Naive thymus-derived CD8-positive, alpha-beta T cell (primary cell): ENCODE measurements at places on chromosomes 2 and 18. TPM values are rescaled to one million over a fixed set of nuclear protein-coding genes. Genes with fewer than 3 reads are reported as not detected.

DNA sequence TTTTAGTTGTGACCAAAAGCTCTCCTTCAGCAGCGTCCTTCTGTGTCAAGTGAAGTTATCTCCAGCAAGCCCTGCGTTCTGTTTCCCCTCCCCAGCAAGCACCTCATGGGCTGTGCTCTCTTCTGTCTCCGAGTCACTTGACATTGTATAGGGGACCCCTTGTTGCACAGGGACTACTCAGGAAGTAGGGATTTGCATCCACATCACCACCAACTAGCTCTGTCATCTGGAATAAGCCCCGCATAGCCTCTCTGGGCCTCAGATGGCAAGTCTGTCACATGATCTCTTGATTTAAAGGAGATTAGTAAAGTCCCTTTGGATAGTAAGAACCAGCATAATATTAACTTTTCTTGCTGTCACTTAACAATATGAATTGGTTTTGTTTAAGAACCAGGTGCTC, 32.0 kb upstream of the STPG4 start:
- no peak overlapping the region for H3K27ac ChIP-seq
- peaks cover 8% of the 10 kb centered on the region for H3K27me3 ChIP-seq
- no peak overlapping the region for H3K4me3 ChIP-seq
- no peaks in the 10 kb centered on the region for H3K4me1 ChIP-seq

GRCh38 chr2:201344663-201345366, 12.3 kb downstream of the FLACC1 start:
- H3K4me1 ChIP-seq: peaks cover 6% of the 10 kb centered on the region
- no peak overlapping the region for H3K4me3 ChIP-seq
- no peak for DNase-seq
- no peaks in the 10 kb centered on the region for H3K27me3 ChIP-seq

DNA sequence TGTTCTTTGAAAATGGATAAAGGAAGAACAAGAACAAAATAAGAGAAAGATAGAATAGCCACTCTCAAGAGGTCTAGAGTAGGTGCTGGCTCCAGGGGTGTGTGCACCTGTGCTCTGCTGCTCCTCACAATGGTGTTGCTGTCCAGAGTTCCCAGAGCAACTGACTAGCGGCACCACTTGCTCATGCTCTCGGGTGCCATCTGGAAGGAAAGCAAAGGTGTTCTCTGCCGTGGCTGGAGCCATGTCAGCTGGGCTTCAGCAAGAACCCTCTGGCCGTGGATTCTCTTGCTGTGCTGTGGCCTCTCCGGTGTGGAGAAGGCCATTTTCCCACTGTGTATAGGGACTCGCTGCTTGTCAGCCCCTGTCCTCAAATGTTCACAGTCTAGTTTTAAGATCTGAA, 114.6 kb upstream of the TEX51 start:
- H3K36me3 ChIP-seq: no peaks in the 10 kb centered on the region
- H3K4me3 ChIP-seq: no peak overlapping the region
- peaks cover 9% of the 10 kb centered on the region for H3K27me3 ChIP-seq
- no peak overlapping the region for H3K27ac ChIP-seq

- no peak overlapping the region for H3K27ac ChIP-seq
- H3K36me3 ChIP-seq: no peaks in the 10 kb centered on the region
- no peak for DNase-seq
- no peak overlapping the region for H3K4me3 ChIP-seq
These were observed 5.3 kb upstream of the SP3 start for GRCh38 chr2:173970516-173970924.

DNA sequence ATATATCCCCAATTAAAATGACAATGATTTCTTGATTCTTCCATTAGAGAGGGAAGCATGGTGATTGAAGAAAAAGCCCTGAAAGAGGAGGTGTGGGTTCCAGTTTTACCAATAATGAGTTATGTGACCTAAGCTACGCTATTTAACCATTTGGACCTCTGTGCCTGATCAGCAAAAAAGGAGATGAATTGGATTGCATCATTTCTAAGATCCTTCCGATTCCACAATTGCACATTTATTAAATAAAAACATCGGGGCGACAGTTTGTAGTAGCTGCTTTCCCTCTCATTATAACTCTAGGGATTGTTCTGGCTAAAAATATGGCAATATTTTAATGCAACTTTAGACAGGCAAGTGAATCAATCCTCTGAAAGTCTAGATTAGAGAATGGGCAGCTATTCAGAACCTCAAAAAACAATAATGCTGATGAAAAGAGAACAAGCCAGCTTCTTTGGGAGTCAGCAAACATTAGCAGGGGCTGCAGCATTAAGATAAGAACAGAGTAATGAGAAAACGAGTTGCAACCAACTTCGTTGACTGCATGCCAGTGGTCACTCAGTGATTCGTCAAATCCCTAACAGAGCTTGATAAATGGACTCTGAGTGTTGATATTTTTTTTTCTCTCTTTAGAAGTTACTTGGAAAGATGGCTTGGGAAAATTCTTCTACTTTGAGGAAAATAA, 301.2 kb downstream of the AGPS start:
- no peaks in the 10 kb centered on the region for H3K36me3 ChIP-seq
- H3K4me3 ChIP-seq: no peak overlapping the region
- H3K27me3 ChIP-seq: peaks cover 12% of the 10 kb centered on the region
- no peak for DNase-seq
- H3K4me1 ChIP-seq: no peaks in the 10 kb centered on the region

DNA sequence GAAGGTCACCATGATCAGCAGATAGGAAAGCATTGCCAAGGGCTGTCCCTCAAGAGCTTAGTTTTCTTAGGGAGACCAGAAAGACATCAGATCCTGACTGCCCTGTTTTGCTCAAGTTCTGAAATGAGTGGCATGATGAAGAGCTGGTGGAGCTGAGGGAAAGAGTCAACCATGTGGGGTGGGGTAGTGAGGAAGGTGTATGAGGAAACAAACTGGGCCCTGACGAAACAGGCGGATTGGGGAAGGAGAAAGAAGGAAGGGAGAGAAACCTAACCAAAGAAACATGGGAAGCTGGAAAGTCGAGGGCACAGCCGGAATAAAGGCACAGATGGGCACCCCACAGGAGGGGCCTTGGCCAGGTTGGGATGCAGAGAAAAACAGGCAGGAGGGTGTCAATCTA, 8.0 kb downstream of the TGOLN2 start:
- DNase-seq: no peak
- H3K4me1 ChIP-seq: peaks cover 50% of the 10 kb centered on the region
- H3K27me3 ChIP-seq: no peaks in the 10 kb centered on the region

DNA sequence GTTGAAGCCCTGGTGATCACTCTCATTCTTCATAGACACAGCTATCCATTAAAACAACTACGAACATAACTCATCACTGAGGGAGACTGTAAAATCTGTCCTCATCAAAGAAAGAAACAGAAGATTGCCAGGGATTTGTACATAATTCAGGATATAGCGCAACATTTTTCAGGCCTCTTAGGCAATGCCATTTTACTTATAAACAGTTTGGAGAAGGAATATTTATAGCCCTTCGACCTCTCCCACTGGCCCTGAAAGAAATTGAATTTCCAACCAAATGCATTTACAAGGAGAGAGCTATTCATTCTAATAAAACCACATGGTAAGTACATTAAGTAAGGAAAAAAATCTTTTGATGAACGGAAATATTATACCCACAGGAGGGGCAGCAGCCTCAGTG, 295.0 kb downstream of the RAD51AP2 start:
- no peak for DNase-seq
- H3K27ac ChIP-seq: no peak overlapping the region
- H3K27me3 ChIP-seq: no peaks in the 10 kb centered on the region
- no peaks in the 10 kb centered on the region for H3K36me3 ChIP-seq

GRCh38 chr18:79524181-79525078, 128.7 kb downstream of the NFATC1 start:
- peak overlapping the region; percentile 79 for H3K4me3 ChIP-seq
- peaks cover 23% of the 10 kb centered on the region for H3K36me3 ChIP-seq
- H3K27me3 ChIP-seq: no peaks in the 10 kb centered on the region

GRCh38 chr2:170455617-170456426, 259.3 kb upstream of the SP5 start:
- H3K27ac ChIP-seq: no peak overlapping the region
- H3K4me1 ChIP-seq: no peaks in the 10 kb centered on the region
- H3K4me3 ChIP-seq: no peak overlapping the region
- no peak for DNase-seq

GRCh38 chr18:68533641-68534040, 181.3 kb downstream of the TMX3 start:
- H3K4me3 ChIP-seq: no peak overlapping the region
- H3K4me1 ChIP-seq: peaks cover 6% of the 10 kb centered on the region

DNA sequence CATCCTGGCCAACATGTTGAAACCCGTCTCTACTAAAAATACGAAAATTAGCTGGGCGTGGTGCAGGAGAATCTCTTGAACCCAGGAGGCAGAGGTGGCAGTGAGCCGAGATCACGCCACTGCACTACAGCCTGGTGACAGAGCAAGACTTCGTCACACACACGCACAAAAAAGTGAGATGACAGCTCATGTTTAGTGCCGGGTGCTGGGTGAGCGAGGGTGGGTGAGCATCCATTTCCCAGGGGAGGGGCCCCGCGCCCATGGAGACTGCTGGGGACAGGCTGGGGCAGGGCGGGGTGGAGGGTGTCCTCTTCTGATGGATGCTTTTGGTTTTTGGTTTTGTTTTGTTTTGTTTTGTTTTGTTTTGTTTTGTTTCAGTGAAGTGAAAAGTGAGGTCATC, 206.5 kb downstream of the GBX2 start:
- no peaks in the 10 kb centered on the region for H3K36me3 ChIP-seq
- no peak for DNase-seq
- H3K27ac ChIP-seq: no peak overlapping the region
- no peak overlapping the region for H3K4me3 ChIP-seq

GRCh38 chr18:37426586-37426985, 139.0 kb downstream of the CELF4 start:
- no peaks in the 10 kb centered on the region for H3K27me3 ChIP-seq
- H3K36me3 ChIP-seq: no peaks in the 10 kb centered on the region
- H3K4me1 ChIP-seq: no peaks in the 10 kb centered on the region
- no peak overlapping the region for H3K27ac ChIP-seq

- no peaks in the 10 kb centered on the region for H3K36me3 ChIP-seq
- no peaks in the 10 kb centered on the region for H3K27me3 ChIP-seq
- no peak for DNase-seq
- no peak overlapping the region for H3K4me3 ChIP-seq
These were observed 185.4 kb downstream of the SNTG2 start for GRCh38 chr2:1136067-1136466.

- peaks cover 36% of the 10 kb centered on the region for H3K36me3 ChIP-seq
- no peaks in the 10 kb centered on the region for H3K27me3 ChIP-seq
- DNase-seq: no peak
- peaks cover 7% of the 10 kb centered on the region for H3K4me1 ChIP-seq
- no peak overlapping the region for H3K27ac ChIP-seq
These were observed 38.2 kb upstream of the MCM6 start for GRCh38 chr2:135914485-135914884.

DNA sequence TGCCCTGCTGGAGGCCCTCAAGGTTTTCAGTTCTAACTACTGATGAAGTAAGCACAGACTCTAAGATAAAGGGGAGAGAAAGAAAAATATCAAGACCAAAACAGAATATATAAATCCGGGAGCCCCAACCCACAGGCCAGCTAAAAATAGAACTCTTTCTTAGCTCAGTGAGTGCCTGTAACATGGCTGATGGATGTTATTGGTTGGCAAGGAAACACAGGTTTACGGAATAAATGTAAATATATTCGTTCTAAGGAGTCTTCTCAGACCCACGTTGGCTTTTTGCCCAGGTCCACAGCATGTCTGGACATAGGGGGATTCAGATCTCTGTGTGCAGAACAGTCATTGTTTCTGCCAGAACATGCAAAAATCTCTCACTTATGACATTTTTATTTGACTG, 139.0 kb upstream of the SERPINE2 start:
- no peak overlapping the region for H3K4me3 ChIP-seq
- no peaks in the 10 kb centered on the region for H3K4me1 ChIP-seq
- H3K27ac ChIP-seq: no peak overlapping the region
- no peaks in the 10 kb centered on the region for H3K36me3 ChIP-seq
- no peak for DNase-seq

- no peaks in the 10 kb centered on the region for H3K4me1 ChIP-seq
- H3K27me3 ChIP-seq: peaks cover 1% of the 10 kb centered on the region
- H3K27ac ChIP-seq: no peak overlapping the region
- DNase-seq: no peak
These were observed 568.7 kb downstream of the METTL4 start for GRCh38 chr18:2002604-2003003.

DNA sequence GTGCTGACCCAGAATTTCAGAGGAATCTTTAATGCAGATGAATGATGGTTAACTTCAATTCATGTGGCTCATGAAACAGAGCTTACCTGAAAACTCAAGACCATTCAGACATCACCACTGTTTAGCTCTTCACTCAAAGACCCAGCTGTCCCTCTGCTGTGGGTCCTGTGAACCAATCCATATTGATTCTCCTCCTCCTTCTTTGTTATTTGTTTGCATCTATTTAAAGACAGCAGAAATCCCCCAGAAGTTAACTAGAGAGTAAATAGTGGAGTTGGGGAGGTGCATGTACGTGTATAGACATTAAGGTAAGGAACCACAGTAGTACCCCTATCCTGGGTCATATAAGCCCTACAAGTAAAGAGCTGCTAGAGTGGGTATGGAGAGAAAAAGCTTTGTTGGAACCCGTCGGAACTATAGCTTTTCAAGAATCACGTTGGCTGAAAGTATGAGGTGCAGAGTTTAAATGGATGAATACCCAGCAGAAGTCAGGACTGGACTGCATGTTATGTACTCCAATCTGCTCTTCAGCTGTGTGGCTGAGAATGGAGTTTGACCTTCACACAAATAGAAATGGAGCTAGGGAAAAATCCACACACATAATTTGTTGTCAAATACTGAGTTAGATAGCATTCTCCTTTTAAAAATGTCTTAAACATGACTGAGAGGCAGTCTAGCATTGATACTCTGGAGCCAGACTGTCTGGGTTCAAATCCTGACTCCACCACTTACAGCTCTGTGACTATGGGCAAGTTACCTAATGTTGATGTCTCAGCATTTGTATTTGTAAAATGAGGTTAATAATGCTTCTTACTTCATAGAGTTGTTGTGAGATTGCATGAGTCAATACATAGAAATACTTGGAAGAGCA, 81.7 kb upstream of the HK2 start:
- H3K27me3 ChIP-seq: peaks cover 4% of the 10 kb centered on the region
- no peak overlapping the region for H3K4me3 ChIP-seq

- H3K4me1 ChIP-seq: no peaks in the 10 kb centered on the region
- H3K36me3 ChIP-seq: no peaks in the 10 kb centered on the region
- no peak overlapping the region for H3K27ac ChIP-seq
- H3K4me3 ChIP-seq: no peak overlapping the region
- H3K27me3 ChIP-seq: no peaks in the 10 kb centered on the region
These were observed 540.7 kb upstream of the NETO1 start for GRCh38 chr18:73408469-73408868.

Gene GLI2
- total RNA-seq: not detected

Gene RAB6C
- not detected for total RNA-seq

Gene RESP18
- not detected for total RNA-seq

Gene MREG
- total RNA-seq: 5.2 TPM

Gene DTNA
- not detected for total RNA-seq

Gene AMER3
- total RNA-seq: not detected

Gene NT5DC4
- not detected for total RNA-seq

Gene IL18RAP
- total RNA-seq: 1.2 TPM

Gene PLGLB1
- total RNA-seq: 21.0 TPM
